ENCODE measurements at places on chromosomes 12 and 14.

DNA sequence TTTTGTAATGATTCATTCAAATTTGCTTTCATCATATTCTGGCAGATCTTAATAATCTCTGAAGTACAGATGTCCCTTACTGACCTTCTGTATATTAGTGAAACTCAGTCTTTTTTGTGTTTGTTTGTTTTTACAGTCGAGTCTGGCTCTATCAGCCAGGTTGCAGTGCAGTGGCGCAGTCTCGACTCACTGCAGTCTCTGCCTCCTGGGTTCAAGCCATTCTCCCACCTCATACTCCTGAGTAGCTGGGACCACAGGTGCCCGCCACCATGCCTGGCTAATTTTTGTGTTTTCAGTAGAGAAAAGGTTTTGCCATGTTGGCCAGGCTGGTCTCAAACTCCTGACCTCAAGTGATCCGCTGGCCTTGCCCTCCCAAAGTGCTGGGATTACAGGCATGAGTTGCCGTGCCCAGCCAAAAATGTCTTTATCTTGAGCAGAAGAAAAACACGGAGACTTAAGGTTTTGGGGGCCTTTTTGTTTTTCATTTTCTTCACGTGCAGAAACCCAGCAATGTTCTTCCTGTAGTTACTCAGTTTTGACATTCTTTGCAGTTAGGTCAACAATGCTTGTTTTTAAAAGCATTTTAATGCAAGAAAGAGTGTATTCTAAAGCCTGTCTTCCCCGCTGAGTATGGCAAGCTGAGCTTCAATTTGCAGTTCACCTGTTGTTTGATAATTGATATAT, 79.5 kb downstream of the FAR2 start:
- no peak for DNase-seq

GRCh38 chr12:105083551-105084105, 630 bp downstream of the ALDH1L2 start:
- no peak for DNase-seq

GRCh38 chr12:51342416-51342815, 4.1 kb downstream of the CELA1 start:
- DNase-seq, result no peak

DNA sequence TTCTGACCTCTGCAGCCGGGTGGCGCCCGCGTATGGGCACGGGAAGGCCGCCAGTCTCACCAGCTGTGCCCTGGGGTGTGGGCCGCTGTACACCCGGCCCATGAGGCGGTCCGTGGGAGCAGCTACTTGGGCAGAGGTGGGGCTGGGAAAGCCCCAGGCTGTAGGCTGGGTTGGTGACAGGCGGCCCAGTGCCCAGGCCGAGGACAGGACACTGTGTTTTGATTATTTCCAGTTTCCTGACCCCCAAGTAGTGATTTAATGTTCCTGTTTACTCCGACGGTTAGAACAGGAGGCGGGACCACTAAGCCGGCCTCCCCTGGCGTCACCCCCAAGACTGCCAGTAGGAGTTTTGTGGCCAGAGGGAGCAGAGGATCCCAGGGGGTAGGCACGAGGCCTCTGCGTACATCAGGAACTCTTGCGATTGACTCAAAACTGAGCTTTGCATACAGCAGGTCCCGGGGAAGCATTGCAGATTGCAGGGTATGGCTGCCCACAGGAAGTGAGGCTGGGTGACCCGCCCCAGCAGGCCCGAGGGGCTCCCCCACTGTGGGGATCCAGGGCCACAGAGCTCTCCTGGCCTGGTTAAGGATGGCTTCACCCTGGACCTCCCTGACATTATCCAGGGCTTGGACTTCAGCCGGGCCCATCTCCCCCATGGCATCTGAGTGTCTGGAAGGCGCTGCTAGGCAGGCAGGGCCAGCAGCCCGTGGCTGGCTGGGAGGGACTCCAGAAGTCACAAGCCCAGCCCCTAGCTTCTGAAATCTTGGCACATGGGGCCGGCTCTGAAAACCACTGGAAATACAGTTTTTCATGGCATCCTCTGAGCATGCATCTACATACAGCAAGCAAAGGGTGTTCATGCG, 42.5 kb upstream of the DIO3 start:
- DNase-seq, result no peak

- no peak for DNase-seq
Observed at GRCh38 chr14:99262977-99263448, 9.0 kb downstream of the BCL11B start.

- peak; percentile 25 for DNase-seq
Observed at GRCh38 chr14:71103662-71104484, 196.6 kb downstream of the PCNX1 start.

- DNase-seq, result peak; percentile 93
Observed at GRCh38 chr12:48956279-48957140, 777 bp downstream of the ARF3 start.

DNA sequence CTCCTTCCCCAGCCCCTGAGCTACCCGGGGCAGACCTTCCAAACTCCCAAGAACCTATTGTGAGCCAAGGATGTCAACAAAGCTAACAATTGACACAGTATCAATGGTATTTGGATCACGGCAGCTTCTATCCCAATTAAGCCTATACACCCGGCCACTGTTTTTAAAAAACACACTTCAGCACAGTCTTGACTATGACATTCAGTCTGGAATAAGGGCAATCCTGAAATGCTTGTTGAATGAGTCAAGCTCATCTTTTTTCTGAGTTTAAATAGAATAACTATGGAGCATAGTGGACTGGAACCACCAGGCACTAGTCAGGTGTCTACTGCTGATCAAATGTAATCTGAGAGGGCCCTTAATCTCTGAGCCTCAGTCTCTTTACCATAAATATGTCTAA, 5.7 kb downstream of the DENND5B start:
- DNase-seq, result no peak

DNA sequence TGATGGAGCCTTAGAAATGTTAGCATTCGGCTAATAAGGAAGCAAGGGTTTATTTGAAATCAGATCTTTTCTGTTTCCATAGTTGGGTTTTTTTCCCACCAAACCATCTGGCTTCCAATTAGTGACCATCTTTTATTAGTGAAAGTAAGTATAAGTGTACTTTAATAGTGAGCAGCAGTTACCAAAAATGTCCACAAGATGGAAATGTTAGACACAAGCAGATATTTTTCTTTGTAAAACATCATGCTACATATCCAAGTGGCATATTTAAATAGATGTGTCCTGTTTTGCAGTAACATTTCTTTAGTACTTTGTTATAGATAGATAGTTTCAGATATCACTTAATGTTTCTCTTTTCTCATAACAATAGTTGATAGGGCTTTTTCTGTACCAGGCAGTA, 28.8 kb downstream of the YEATS4 start:
- DNase-seq, result no peak
